ENCODE measurements at places on chromosomes 12 and 14.

DNA sequence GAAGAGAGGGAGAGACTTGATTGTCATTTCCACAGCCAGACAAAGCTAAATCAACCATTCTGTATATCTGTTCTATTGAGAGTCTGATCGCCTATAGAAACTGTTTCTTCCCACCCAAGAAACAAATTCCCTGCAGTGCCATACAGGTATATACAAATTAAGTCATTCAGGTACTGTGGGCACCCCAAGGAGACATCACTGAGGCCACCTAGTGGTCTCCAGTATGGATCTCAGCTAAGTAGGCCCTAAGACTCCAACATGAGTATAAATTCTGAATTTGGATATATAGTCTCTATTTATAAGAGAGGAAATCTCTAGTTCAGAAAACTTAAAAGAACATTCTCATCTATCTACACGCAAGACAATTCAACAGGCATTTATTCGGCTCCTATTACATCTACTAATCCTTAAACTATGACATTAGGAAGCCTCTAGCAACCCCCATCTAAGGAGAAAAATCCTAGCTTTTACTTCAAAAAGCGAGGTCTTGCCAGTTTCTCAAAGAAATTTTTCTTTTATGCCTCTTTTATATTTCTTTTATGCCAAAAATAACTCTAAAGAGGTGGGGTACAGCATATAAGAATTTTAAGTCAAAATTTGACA is 62.6 kb downstream of the DCAF5 start:
- no peak for DNase-seq

GRCh38 chr14:27916326-27916725 is 850.3 kb upstream of the FOXG1 start:
- DNase-seq: no peak

DNA sequence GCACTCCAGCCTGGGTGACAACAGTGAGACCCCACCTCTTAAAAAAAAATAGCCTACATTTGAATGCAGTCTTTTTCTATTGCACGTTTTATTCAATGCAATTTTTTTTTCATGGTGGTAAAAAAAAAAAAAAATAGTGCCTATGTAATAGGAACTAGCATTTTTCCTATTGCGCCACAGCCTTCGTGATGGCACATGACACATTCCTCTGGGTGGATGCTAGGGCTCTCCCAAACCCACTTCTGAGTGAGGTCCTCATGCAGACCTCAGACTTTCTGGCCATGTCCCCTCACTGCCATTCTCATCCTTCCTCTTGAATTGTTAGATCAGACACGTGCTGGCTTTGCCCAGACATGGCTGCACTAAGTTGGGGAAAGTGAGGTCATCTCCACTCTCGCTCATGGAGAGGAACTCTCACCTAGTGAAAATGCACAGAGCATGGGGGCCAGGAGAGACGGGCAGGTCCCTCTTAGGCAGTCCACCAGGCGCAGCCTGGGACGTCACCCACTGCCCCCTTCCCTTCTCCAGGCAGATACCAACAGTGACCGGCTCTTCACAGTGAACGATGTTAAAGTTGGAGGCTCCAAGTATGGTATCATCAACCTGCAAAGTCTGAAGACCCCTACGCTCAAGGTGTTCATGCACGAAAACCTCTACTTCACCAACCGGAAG is 19.2 kb downstream of the DCAF4 start:
- DNase-seq: no peak

- DNase-seq: no peak
Measured at GRCh38 chr12:123114304-123115083, 36.4 kb downstream of the PITPNM2 start.

- DNase-seq: no peak
Measured at GRCh38 chr12:121017966-121018491, 1.7 kb upstream of the C12orf43 start.

DNA sequence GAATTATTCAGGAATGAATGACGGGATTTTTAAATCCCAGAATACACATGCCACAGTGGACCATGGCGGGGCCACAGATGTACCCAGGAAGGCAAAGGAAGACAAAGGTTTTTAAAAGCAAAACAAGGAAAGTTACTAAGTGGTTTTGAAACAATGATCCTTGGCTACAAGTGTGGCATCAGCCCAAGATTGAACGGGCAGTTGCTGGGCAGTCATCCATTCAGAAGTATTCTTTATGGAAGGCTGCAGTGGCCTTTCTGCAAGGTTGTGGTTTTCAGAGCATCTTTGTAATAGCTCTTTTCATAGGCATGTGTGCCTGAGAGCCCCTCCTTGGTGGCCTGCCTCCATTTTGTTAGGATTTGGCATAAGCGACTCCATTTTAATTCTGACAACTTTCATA is 13.4 kb upstream of the IFI27 start:
- no peak for DNase-seq

- DNase-seq: no peak
Measured at GRCh38 chr14:95328729-95329503, 9.2 kb upstream of the CLMN start.

GRCh38 chr12:117662620-117663395 is 301.4 kb upstream of the NOS1 start:
- no peak for DNase-seq

- no peak for DNase-seq
Measured at GRCh38 chr14:28999656-29000055, 233.1 kb downstream of the FOXG1 start.

DNA sequence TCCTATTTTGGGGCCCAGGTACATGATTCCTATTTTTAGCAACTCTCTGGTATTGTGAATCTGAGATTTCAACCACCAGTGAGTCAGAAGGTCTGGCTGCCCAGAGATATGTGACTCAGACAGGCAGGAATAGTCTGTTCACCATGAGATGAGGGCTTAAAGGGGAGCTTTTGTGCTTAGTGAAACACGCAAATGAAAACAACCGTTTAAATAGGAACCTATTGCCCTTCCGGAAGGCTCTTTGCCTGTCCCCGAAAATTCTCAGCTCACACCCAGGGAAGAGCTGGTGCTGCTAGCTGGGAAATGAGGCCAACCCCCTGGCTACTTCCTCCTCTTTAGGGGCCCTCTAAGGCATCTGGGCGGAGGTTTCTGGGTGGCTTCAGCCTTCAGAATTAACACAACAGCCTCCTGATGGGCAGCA is 283.6 kb downstream of the CACNA1C start:
- no peak for DNase-seq

DNA sequence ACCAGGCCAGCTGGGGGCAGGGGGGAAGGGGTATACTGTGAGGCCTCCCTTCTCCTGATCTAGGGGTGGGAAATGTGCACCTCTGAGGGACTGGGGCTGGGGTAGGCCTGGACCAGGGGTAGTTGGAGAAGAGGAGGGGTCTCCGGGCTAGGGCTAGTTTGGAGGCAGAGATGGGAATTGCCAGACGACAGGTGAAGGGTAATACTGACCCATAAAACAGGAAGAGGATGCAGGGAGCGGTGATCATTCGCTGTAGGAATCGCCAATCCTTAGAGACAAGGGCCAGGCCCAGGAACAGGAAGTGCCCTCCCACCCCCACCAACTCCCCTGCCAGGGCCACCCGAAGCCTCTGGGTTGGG is 4.4 kb downstream of the SLC22A17 start:
- DNase-seq: no peak

DNA sequence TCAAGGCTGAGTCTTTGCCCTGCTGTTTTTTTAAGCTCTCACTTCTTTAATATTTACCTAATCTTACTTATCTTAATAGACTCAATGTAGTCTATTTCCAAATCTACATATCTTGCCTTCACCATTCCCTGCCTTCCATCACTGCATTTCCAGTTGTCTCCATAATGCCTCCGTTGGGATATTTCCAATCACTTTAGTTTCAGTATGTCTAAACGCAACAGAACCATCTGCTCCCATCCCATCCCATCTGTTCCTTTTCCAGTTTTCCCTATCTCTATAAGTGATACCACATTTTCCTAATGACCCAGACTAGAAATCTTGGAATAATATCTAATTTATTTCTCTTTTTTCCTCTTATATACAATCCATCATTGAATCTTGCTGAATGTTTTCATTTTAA is 15.1 kb upstream of the CCDC198 start:
- DNase-seq: no peak

DNA sequence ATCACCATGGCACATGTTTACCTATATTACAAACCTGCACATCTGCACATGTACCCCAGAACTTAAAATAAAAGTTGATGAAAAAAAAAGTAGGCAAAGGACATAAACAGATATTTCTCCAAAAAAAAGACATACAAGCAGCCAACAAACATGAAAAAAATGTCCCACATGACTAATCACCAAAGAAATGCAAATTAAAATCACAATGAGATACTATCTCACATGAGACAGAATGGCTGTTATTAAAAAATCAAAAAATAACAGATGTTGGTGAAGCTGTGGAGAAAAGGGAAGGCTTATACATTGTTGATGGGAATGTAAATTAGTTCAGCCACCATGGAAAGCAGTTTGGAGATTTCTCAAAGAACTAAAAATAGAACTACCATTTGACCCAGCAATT is 68.0 kb upstream of the FAR2 start:
- no peak for DNase-seq
